ENCODE measurements at places on chromosomes 1 and 21.

DNA sequence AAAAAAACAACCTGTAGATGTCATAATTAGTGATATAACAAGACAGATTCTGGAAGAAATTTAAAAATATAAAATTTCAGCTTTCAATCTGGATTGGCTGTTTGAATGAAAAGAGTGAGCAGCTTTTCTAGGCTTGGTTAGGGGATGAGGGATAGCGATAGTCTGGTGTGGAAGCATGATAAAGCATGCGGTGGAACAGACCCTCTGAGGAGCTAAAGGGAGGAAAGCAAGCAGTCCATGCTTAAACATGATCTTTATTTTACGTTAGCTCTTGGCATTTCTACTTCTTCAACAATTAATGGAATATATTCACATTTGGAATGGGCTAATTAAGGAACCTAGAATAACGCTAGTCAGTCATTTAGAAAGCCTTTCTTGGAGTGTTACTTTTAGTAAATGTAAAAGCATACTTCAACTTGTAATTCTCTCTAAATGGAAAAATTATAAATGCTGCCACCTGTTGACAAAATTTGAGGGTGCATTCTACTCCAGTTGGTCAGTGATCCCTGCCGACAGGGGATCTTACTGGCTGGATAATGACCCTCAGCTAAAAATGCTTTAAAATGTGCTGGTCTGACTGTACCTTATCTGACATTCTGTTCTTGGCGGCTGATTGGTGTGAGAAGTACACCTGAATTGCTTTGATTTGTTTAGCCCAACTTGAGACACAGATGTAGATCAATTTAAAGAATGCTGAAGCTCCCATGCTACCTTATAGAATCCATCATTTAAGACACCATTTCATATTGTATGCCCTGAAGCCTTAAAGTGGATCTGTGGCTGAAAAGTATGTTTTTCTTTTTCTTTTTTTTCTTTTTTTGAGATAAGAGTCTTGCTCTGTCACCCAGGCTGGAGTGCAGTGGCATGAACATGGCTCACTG, 61.2 kb downstream of the AK4 start:
- peak; percentile 59 for DNase-seq

GRCh38 chr1:119544165-119544762, 37.3 kb downstream of the HSD3B1 start:
- DNase-seq = peak; percentile 21

- no peak for DNase-seq
Observed at GRCh38 chr1:43267291-43267805, 2.4 kb upstream of the TMEM125 start.

DNA sequence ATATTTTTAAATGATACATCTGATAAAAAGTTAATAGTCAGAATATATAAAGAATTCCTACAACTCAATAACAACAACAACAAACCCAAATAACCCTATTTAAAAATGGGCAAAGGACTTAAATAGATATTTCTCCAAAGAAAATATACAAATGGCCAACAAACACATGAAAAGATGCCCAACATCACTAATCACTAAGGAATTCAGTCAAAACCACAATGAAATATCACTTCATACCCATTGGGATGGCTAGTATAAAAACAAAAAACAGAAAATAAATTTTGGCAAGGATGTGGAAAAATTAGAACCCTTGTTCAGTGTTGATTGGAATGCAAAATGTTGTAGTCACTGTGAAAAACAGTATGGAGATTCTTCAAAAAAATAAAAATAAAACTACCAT, 184.8 kb upstream of the RAB4A start:
- DNase-seq = no peak

Data from KBM-7 (cell line).